ENCODE measurements at places on chromosomes 7 and 10.

- DNase-seq = no peak
Observed at GRCh38 chr7:56028942-56029630, 22.2 kb downstream of the PSPH start.

GRCh38 chr7:33870120-33870519, 35.2 kb upstream of the BMPER start:
- no peak for DNase-seq

DNA sequence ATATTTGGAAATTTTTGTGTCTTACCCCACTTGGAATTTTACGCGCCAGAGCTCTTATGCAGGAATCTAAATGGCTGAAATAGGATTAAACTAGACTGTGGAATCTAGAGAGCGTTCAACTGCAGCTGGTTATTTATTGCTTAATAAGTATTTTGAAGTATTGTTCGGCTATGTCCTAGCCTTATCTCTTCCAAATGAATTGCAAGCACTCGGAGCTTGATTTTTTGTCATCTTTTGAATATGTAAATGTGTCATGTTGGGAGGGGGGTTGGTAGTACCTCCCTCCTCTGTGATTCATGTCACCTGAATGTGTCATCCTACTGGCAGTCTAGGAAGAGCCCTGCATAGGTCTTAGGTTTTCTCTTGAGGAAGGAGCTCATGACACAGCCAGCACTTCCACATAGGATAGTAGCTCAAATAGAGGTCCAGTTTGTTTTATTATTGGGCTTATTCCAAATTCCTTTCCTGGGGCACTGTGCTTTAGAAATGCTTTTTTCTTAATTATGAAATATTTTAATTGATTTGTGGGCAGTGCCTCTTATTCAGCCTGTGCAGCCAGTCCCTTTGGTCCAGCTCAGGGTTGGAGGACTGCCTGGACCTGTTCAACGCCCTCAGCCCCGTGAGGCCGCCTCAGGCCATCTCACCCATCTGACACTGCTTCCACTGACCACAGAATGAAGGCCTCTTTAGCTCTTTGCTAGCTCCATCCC, 22.5 kb upstream of the TRIL start:
- DNase-seq = no peak

DNA sequence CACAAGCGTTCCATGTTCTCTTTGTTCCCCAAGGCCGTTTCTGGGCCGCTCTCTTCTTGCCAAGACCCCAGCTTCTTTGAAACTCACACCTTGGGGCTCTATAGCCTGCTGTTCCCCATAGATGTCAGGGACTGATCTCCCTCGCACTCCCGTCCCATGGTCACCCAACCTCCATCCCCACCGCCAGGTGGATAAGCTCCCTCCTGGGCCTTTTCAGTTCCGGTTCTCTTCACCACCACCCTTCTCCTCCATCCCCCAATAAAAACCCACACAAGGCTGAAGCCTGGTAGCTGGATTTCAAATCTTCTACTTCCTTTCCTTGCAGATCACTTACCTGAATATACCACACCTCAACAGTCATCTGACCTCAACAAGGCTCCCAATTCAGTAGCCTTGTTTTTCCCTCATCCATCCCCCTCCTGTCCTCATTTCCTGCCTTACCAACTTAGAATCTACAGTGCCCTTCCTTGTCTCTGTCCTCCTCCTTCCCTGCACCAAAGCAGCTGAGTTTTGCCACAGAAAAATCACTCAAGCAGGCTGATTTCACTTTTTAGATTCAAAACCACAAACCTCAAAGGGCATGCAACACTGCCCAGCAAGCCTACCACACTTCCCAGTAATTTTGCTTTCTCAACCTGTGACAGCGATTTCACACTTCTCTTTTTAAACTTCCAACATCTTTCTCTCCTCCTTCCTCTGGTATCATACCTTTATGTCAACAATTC, 7.7 kb downstream of the SLC37A3 start:
- DNase-seq = no peak

- DNase-seq = no peak
Observed at GRCh38 chr10:128420623-128421022, 294.4 kb upstream of the MKI67 start.

DNA sequence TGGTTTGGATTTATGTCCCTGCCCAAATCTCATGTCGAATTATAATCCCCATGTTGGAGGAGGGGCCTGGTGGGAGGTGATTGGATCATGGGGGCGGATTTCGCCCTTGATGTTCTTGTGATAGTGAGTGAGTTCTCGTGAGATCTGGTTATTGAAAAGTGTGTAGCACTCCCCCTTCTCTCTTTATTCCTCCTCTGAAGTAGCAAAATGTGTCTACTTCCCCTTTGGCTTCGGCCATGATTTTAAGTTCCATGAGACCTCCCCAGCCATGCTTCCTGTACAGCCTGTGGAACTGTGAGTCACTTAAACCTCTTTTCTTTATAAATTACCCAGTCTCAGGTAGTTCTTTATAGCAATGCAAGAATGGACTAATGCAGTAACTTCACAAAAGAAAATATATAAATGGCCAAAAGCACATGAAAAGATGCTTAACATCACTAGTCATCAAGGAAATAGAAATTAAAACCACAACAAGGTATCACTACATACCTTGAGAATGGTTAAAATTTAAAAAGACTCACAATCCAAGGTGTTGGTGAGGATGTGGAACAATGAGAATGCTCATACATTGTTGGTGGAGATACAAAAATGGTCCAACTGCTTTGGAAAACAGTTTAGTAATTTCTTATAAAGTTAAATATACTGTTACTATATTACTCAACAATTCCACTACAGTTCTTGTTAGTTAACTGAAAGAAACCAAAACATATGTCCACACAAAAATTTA, 218.7 kb downstream of the SNX10 start:
- DNase-seq = no peak

GRCh38 chr10:78960316-78960800, 108.4 kb upstream of the ZMIZ1 start:
- no peak for DNase-seq

GRCh38 chr10:17064435-17064834, 65.2 kb downstream of the CUBN start:
- no peak for DNase-seq

GRCh38 chr10:16799621-16800020, 17.6 kb downstream of the RSU1 start:
- DNase-seq = no peak

GRCh38 chr7:128120976-128121490, 89.8 kb upstream of the LRRC4 start:
- DNase-seq = no peak

DNA sequence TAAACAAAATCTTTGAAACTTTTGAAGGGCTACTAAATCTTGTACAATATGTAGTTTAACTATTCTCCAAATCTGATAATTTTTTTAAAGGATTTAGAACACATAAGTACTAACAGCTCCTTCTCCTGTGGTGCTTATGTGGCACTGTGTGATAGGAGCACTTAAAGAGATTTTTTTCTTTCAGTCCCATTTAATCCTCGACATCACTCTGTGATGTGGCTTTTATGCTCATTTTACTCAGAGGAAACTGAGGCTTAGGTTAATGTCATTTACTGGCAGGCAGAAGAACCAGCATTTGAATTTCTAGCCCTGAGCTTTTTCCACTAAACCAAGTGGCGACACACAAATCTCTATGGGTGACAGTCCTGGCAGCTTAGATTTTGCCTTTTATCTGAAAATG, 92.4 kb downstream of the SAMD9 start:
- no peak for DNase-seq

GRCh38 chr10:67933199-67933598, 48.7 kb downstream of the SIRT1 start:
- DNase-seq = no peak

DNA sequence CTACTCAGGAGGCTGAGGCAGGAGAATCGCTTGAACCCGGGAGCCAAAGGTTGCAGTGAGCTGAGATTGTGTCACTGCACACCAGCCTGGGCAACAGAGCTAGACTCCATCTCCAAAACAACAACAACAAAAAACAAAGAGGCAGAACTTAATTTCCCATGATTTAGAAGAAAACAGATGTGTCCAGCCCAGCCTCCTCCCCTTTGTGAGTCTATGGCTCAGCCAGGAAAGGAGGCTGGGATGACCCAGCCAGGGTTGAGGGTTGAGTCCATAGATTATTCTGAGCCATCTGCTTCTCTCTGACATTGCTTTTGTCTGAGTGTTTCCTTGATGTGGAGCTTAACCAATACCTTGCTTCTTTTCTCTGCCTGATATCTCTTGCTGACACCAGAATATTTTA, 994.1 kb downstream of the TYW1 start:
- no peak for DNase-seq

DNA sequence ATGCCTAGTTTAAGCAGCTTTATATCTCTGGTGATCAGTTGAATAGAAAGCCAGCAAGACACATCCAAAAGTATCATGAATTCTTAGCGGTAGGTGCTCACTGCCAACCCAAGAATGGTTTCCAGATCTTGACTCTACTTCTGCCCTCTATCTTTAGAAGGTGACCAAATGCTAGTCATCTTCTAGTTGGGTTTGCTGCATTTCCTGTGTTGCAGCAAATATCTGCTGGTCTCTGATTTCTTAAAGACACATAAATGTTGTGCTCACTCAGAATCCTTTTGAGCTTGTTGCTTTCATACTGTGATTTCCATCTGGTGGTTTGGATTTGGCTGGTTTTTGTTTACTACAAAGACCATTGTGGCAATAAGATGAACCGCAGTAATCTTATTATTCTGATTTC, 2.2 kb downstream of the CDC123 start:
- DNase-seq = no peak
